ENCODE measurements at places on chromosomes 1 and 21.
A peak's percentile ranks its signal among the peaks of the same experiment; 100 is the strongest.

- no peak for DNase-seq
Measured at GRCh38 chr1:77230051-77230450, 10.8 kb upstream of the PIGK start.

DNA sequence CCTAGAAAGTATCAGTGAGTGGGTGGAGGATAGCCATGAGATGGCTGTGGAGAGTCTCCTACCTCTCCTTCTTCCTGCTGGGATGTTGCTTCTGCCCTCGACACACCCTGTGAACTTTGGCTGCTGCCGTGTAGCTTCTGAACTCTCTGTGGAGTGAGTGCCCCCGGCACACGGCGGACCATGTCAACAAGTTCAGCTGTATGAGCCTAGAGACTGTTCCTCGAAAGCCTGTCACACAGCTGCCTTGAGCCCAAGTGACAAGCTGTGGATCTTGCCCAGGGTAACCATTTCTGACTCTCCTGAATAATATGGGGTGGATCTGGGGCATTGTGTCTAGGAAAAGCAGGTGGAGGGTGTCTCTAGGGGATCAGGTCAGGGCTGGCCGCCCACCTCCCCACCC, 143.2 kb downstream of the NOS1AP start:
- DNase-seq: no peak

DNA sequence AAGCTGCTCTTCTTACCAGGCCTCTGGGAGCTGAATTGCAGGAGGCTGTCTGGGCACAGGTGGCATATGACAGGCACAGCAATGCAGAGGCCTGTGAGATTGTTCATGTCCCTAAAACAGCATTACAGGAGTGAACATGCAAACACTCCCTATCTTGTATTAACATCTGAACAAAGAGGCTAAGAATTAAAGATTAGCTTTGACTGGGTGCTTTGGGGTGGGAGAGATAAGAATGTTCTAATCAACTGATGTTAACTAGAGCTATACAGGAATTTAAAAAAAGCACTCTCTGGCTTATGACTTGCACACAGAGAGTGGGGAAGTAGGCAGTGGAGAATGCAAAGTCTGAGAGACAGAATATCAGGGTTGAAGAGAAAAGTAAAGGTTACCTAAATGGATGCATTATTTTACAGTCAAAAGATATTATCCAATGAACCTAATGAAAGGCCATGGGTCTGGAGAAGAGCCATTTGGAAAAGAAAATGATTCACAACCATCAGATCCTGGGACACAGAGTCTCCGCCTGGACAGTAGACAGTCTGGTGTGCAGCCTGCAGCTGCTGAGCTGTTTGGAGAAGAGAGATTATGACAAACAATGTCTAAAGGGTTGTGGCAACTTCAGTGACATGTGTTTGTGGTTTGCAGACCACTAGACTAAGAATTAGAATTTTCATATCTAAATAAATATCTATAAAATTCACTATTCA, 20.2 kb downstream of the DPT start:
- no peak for DNase-seq

DNA sequence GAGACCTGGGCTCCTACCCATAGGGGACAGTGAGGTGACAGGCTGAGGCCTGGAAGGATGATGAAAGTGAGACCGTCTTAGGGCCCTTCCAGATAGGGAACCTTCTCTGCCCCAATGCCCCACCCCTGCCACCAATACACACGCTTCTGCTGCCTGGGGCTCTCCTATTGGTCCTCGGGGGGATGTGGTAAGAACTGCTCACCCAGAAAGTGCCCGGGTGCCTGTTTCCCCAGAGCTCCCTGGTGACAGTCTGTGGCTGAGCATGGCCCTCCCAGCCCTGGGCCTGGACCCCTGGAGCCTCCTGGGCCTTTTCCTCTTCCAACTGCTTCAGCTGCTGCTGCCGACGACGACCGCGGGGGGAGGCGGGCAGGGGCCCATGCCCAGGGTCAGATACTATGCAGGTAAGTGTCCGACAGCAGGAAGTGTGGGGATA, 948 bp downstream of the SEMA4A start:
- DNase-seq: peak; percentile 10

DNA sequence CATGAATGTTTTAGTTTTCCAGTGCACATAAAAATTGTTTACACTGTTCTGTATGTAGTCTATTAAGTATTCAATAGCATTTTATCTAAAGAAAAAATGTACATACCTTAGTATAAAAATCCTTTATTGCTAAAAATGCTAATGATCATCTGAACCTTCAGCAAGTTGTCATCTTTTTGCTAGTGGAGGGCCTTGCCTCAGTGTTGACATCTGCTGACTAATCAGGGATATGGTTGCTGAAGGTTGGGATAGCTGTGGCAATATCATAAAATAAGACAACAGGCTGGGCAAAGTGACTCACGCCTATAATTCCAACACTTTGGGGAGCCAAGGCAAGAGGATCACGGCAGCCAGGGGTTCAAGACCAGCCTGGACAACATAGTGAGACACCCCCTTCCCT, 9.0 kb downstream of the DYNLT5 start:
- DNase-seq: no peak

- DNase-seq: no peak
Measured at GRCh38 chr1:230114237-230114651, 47.2 kb downstream of the GALNT2 start.

DNA sequence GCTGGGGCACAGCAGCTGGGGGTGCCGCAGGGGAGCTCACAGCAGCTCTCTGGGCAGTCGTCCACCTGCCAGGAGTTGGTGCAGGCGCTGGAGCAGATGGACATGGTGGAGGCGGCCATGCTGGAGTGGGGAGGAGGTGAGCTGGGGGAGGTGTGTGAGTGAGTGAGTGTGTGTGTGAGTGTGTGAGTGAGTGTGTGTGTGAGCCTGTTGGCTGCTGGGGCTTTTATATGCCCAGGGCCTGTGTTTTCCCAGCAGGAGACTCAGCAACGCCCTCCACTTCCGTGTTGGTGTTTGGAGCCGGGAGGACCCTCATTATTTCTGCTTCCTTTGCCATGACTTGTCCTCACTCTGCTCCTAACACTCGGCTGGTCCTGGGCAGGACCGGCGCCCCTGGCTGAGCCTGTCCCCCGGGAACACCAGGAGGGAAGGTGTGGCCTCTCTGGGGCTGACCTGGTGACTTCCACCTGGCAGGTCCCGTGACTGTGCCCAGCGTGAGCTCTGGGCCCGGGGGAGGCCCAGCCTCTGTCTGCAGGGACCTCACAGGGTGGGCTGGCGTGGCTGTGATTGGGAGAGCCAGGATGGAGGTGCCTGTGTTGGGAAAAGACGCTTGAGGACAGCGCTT, at the start of gene KRTAP10-2:
Gene KRTAP10-2, minus strand, starts transcription at position 166 of the 622 bp plus-strand sequence. Its CDS starts 47 bp downstream, at position 119.
- DNase-seq: no peak

GRCh38 chr1:64163431-64163830, 40.0 kb upstream of the UBE2U start:
- DNase-seq: no peak

DNA sequence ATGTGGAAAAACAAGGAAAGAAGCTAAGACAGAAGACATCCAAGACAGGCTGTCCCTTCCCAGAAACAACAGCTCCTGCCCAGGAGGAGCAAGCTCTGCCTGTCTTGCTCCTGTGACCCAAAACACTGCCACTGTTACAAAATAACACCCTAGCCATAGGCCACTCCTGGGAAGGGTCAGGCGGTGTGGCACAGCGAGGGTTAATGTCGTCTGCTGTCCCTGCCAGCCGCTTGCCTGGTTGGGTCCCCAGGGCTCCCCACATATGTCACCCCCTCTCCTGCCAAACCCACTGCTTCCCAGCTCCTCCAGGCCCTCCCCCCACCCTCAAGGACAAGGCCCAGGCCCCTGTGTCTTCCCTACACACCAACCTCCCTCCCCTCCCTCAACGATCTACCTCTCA, 3.9 kb upstream of the NHLH1 start:
- no peak for DNase-seq

GRCh38 chr1:227559499-227559898, 3.9 kb upstream of the ZNF678 start:
- DNase-seq: no peak

DNA sequence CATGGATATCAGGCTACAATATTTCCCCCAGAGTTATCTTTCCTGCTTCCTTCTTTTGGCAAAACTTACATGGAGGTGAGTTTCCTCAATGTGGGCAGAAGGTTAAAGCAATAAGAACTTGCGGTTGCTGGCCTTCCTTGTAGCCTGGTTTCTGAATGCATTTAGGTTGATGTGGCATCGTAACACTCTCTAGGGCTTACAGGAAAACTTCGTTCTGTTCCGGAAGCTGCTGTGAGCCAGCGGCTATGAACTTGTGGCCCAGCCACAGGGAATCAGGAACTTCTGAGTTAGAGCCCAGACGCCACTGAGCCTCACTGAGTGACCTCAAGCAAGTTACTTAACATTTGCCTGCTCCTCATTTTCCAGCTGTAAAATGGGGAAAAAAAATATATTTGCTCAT, 623.4 kb upstream of the ADAMTS5 start:
- DNase-seq: no peak

DNA sequence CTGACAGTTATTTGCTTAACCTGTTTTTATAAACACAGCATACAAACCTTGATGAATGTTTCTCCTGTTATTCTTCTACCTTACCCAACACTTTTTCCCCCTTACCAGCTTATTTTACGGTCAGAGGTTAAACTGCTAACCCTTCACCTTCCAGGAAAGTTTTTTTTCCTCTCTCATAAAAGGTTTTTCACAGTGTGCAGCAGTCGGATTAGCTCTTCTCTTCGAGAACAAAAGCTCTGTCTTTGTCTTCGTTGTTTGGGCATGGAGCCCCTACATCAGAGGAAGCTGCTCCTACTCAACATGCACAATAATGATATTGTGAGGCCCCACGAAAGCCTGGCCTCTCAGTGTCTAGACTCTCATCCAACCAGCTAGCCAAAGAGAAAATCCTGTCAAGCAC, 42.0 kb downstream of the DENND1B start:
- DNase-seq: no peak

DNA sequence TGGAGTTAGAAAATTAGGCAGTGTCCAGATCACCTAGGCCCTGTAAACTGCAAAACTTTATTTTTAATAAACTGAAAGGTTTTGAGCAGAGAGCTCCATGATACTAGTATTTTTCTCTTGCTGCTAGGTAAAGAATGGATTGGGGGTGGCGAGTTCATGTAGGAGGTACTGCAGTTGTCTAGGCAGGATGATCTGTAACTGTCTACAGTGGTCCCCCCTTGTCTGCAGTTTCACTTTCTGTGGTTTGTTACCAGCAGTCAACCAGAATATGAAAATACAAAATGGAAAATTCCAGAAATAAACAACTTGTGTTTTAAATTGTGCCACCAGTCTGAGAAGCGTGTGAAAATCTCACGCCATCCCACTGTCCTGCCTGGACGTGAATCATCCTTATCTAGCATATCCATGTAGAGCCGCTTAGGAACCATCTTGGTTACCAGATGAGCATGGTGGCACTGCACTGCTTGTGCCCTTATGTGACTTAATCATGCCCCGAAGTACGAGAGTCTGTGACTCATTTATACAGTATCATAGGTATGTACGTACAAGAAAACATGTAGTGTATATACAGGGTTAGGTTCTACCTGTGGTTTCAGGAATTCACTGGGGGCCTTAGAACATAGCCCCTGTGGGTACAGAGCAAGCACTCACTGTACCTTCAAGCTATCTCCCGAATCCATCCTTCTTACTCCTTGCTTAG, 94.2 kb downstream of the AHCTF1 start:
- no peak for DNase-seq

- DNase-seq: no peak
Measured at GRCh38 chr1:189274267-189274666, 1203.4 kb downstream of the BRINP3 start.

GRCh38 chr1:21653744-21654100, 15.4 kb downstream of the RAP1GAP start:
- DNase-seq: no peak

- no peak for DNase-seq
Measured at GRCh38 chr1:172867216-172867818, 183.4 kb downstream of the TNFSF18 start.

DNA sequence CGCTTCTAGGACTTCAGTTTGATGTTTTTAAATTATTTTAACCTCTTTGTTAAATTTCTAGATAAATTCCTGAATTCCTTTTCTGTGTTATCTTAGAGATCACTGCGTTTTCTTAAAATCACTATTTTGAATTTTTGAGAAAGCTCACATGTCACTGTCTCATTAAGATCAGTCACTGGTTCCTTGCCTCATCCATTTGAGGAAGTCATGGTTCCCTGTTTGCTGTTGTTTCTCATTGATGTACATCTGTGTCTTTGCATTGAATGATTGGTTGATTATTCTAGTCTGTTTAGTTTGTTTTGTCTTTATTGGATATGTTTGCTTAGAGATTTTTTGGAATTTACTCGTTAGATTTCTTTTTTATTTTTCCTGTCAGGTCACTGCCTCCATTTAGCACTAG, 50.1 kb downstream of the CRP start:
- DNase-seq: no peak

DNA sequence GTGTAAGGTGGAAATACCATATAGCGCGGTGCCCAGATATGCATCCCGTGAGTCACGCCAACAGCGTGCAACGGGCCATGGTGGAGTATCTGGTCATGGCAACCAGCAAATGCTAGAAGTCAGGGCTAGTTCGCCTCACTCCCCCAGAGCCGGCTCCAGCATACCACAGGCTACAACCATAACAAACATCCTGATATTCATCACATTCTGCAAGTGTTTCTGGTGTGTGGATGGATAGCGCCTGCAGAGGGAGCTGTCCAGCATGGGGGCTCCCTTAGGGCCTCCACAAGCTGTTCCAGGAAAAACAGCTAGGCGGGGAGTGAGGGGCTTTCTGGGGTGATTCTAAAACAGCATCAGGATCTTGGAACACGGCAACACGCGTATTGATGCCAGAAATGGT, 6.8 kb downstream of the C1orf198 start:
- DNase-seq: no peak

DNA sequence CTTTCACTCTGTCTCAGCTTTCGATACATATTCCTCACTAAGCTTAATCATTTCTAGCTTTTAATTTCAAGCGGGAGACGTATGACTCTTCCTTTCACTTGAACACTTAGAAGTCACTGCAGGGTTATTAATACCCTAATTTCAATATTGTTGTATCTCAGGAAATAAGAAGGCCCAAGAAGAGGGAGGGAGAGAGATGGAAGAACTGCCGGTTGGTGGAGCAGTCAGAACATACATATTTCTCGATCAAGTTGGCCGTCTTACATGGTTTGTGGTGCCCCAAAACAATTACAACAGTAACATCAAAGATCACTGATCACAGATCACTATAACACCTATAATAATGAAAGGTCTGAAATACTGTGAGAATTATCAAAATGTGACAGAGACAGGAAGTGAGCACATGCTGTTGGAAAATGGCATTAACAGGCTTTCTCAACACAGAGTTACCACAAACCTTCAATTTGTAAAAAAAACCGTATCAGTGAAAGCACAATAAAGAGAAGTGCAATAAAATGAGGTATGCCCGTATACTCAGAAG, 145.4 kb upstream of the HP1BP3 start:
- DNase-seq: no peak

GRCh38 chr1:100523038-100523652, 14.8 kb upstream of the GPR88 start:
- no peak for DNase-seq

- no peak for DNase-seq
Measured at GRCh38 chr1:22553104-22553880, 10.0 kb upstream of the EPHA8 start.

- no peak for DNase-seq
Measured at GRCh38 chr21:19683492-19683891, 1279.9 kb upstream of the TMPRSS15 start.

GRCh38 chr1:78070758-78071157, 25.0 kb downstream of the GIPC2 start:
- no peak for DNase-seq

- no peak for DNase-seq
Measured at GRCh38 chr1:23475134-23475628, 8.8 kb downstream of the ASAP3 start.

- DNase-seq: no peak
Measured at GRCh38 chr1:20483833-20484518, 2.0 kb downstream of the CAMK2N1 start.

- no peak for DNase-seq
Measured at GRCh38 chr1:180935326-180936109, 22.8 kb downstream of the KIAA1614 start.

All from CD4-positive, alpha-beta T cell treated with Interleukin-6 for 4 hours (primary cell).